SK-N-DZ (cell line): ENCODE measurements at places on chromosomes 3 and 15.

- no peak for DNase-seq
These were observed 22.6 kb downstream of the CLDN18 start for GRCh38 chr3:138032567-138032966.

DNA sequence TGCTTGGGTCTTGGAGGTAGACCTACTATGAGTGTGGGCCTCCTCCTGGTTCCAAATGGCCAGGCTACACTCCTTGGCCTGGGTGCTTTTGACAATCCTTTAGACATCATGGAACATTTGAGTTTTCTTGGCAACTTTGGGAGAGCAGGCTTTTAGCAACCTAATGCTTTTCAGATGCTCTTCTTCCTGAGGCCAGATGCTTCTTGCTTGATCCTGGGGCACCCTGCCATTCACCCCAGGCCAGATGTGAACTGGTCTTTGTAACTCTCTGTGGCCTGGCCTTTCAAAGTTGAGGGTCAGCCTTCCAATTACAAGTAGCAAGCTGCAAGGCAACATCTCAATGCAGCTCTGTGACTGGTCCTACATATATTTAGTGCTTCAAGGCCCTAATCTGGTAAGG lies 40.5 kb downstream of the RTP1 start:
- DNase-seq: no peak

DNA sequence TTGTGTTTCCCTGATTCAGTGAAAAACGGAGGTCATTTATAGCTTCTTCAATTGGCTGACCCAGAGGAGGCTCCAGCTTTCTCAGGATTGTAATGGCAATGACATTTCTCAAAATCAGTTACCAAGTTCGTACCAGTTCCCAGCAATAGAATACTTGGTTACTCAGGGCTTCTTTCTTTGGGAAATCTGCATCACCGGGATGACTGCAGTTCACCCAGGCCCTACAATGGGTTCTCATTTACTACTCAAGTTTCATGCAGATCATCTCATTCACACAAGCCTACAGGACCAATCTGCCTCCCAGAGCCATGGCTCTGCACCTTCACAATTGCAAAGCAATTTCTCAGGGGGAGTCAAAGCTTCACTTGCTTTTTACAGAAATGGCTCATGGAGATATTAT lies 109.6 kb downstream of the FHIT start:
- DNase-seq: no peak

DNA sequence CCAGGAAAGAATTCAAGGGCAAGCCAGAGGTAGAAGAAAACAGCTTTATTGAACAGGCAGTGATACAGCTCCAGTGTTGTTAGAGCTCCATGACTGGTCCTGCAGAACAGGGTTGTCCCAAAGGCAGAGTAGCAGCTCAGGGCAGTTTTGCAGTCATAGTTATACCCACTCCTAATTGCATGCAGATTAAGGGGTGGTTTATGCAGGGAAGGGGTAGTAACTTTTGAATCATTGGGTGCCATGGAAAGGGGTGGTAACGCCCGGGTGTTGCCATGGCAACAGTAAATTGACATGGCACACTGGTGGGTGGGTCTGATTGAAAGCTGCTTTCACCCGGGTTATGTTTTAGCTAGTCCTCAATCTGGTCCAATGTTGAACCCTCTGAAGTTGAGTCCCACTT lies 9.7 kb upstream of the RAB6B start:
- no peak for DNase-seq

DNA sequence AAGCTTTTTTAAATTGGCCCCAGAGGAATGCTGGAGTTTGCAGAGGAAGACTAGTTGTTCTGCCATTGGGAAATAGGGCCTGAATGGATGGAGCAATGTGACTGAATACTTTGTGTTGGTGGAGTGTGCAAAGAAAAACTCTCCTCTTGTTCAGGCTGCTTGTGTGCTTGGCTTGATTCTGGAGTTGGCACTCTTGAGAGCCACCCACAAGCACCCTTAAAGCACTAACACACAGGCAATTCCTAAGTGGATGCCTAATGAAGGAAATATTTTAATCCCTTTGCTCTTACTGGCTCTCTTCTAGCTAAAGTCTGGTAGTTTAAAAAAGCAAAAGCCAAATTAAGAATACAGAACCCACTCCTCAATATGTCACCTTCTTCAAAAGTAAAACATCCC lies 304.4 kb upstream of the C2CD4B start:
- no peak for DNase-seq

DNA sequence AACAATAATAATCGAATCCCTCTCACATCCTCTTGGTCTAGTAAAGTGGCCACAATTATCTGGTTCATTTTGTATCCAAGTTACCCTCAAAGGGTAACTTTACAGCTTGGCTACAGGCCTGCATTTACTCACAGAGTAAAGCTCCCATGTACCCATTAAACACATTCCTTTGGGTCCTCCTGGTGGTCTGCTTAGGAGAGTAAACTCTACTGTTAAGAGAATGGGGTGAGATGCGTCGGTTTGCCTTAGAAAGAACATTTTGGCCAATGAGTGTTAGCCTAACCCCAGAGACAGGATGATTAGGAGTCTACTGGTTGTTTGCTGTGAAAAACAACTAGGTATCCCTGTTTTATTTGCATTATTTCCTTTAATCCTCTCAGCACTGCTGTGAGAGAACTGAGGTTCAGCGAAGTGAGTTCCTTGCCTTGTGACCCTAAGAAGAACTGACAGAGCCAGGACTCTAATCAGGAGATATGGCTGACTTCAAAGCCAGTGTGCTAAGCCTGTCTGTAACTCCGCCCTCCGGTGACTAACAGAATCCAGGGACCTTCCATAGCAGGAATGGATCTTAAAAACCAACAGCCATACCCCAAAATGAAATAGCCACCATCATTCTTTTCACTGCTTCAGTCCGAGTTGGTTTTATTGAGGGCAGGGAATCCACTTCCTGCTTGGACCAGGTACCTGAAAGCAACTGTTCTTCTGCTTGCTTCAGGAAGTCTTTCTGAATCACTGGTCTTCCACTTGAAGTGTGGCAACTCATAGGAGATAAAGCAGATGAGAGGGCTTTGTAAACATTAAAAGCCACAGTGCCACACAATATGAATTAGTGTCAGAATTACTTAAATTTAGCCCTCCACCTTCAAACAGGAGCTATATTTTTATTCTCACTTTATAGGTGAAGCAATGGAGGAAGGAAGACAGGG lies 317.3 kb upstream of the WNT5A start:
- peak; percentile 54 for DNase-seq

DNA sequence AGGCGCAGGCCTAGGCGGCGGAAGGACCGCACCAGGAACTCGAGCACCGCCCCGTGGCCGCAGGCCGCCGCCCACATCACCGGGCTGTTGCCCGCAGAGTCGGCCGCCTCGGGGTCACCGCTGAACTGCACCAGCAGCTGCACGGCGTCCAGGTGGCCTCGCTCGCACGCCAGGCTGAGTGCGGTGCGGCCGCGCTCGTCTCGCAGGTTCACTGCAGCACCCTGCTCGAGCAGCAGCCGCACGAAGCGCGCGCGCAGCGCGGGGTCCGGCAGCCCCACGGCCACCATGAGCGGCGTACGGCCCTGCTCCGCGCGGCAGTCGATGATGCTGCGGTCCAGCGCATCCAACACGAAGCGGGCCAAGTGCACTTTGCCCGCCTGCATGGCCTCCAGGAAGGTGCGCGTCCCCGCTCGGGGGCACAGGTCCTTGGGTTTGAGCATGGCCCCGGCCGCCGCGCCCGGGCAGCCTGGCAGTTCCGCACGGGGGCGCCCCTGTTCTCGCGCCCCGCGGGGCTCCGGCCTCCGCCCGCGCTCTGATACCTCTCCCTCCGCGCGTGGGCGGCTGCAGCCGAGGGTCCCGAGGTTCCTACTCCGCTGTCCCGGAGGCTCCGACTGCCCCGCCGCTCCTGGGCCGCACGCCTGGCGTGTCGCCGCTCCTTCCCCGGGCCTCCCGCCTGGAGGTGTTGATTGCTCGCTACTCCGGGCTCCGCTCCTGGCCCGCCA lies 556 bp downstream of the ANKRD63 start:
- DNase-seq: no peak

GRCh38 chr3:179981646-179982045 lies 55.1 kb downstream of the PEX5L start:
- DNase-seq: no peak

GRCh38 chr3:128784843-128785242 lies 58.9 kb downstream of the RAB7A start:
- no peak for DNase-seq

GRCh38 chr3:60703956-60704736 lies 547.1 kb downstream of the FHIT start:
- no peak for DNase-seq

- no peak for DNase-seq
These were observed 113.2 kb downstream of the RFTN1 start for GRCh38 chr3:16400106-16400931.

DNA sequence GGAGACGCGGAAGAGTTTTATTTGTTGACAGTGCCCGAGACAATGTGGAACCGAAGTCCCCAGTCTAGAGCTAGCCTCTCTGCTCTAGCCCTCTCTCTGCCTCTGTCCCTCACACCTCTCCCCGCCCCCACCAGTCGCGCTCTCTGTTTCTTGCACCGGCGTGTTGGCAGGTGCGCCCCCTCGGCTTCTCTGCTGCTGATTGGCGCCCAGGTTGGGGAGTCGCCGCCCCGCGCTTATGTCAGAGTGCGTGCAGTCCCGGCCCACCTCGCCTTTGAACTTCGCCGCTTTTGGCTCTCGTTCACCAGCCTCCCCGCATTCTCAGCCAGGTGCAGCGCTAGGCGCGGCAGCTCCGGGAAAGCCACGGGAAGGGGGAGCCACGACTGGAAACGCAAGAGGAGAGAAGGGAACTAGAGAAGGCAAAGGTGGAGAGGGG lies at the start of gene SOX14:
Gene SOX14, plus strand, starts transcription at position 315 of the 433 bp plus-strand sequence. CDS start 470 bp downstream, outside the sequence.
- DNase-seq: no peak

DNA sequence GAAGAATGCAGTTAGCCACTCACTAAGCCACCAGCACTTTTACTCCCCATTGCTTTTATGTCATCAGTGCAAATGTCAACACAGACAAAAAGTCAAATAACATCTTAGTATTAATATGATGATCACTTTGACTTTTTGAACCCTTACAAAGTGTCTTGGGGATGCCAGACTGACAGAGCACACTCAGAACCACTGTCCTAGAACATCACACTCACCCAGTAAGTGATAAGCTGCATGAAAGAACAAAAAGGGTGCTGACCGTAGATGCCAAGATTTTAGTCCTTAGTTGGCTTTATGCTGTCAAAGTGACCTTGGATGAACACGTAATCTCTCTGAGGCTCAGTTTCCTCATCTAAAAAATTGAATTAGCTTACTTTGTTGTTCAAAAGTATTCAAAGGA lies 279.5 kb upstream of the TRIM42 start:
- no peak for DNase-seq

DNA sequence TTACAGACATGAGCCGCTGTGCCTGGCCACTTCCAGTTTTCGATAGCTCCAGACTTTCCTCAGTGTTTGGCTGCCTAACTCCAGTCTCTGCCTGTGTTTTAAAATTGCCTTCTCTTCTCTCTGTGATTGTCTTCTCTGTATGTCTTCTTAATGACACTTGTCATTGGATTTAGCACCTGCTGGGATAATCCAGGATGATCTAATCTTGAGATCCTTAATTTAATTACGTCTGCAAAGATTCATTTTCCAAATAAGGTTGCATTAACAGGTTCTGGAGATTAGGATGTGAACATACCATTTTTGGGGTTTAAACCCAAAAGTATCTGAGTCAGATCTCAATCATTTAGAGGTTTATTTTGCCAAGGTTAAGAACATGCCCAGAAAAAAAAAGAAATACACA lies 222.2 kb upstream of the PDZRN3 start:
- peak; percentile 87 for DNase-seq
